ENCODE measurements at places on chromosomes 6 and 20.
A peak's percentile ranks its signal among the peaks of the same experiment; 100 is the strongest.

DNA sequence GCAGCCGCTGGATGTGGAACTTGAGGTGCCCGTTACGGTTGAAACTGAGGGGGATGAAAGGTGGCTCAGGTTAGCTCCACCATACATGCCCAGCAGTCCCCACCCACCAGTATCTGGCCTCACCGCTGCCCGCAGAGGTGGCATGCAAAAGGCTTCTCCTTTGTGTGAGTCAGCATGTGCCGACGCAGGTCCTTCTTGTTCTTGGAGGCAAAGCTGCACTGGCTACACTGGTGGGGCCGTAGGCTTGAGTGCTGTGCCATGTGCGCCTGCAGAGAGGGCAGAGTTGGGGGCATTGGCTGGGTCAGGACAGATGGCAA lies 15.8 kb downstream of the PCIF1 start:
- DNase-seq: no peak

- no peak for DNase-seq
Observed at GRCh38 chr6:29909985-29910384, 32.3 kb upstream of the HLA-A start.

GRCh38 chr6:16438718-16439591 lies 200.6 kb downstream of the GMPR start:
- peak; percentile 40 for DNase-seq

- no peak for DNase-seq
Observed at GRCh38 chr6:57324538-57324937, 7.1 kb downstream of the PRIM2 start.

DNA sequence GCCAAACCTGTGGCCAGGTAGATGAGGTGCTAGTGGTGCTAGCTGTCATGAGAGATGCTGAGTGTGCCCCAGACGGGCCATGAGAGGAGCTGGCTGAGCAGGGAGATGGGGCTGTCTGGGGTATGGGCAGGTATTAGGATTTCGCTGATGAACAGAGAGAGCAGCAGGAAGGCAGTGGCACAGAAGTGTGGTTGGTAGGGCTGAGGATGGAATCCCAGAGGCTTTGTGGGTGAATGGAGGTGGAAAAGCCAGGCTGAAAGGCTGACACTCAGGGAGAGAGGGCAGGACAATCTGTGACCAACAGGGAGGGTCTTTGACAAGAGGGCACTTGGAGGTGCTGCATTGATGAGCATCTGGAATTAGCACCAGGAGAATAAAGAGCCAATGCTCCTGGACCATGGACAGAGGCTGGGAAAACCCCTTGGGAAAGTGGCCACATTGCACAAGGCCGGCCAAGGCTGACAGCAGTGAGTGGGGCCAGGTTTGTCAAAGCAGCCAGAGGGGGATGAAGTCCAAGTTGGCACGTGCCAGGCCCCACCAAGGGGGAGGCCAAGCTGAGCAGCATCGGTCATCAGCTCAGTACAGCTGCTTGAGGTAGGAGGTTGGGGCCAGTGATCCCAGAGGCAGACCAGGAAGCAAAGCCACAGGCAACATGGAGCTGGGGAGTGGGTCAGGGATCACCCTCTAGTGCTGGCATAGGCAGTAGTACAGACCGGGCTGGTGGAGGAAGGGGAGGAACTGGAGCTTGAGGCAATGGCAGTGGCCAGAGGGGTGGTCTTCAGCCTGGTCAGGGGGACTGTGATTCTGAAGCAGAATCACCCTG lies 19.7 kb upstream of the SGK2 start:
- DNase-seq: no peak

- DNase-seq: no peak
Observed at GRCh38 chr6:12873691-12874090, 157.1 kb downstream of the PHACTR1 start.

GRCh38 chr6:87714093-87714842 lies 12.2 kb upstream of the AKIRIN2 start:
- no peak for DNase-seq

DNA sequence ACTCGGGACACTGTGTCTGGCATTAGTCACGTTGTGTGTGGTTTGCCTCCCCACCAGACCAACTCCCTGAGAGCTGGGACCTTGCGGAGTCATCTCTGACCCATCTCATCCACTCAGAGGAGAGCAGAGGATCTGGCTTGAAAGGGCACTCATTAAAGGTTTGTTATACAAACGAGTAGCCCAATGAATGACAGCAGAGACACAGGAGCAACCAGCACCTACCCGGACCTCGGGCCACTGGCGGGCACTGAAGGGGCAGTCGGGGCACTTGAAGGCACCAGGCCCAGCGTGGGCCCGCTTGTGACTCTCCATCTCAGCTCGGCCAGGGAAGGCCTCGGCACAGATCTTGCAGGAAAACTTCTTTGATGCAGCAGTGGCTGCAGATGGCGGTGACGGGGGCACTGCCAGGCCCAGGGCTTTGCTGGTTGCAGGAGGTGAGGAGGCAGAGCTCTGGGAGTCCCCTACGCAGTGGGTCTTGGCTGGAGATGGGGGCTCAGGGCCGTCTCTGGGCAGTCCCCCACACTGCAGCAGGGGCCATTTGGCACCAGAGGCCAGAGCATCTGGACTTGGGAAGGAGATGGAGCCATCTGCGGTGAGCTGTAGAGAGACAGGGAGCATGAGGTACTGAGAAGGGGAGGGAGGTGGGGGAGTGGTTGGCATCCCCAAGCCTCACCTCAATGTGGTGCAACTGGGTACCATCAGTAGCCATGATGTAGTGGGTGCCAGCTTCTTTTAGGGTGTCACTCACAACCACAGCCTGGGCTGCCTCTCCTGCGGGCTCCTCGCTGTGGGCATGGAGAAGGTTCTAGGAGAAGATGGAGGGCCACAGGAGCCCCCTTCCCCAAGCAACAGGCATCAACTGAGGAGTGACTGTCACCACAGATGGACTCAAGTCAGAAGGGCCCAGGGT lies 17.7 kb downstream of the PCIF1 start:
- DNase-seq: no peak

- DNase-seq: no peak
Observed at GRCh38 chr6:105192707-105193465, 13.1 kb upstream of the POPDC3 start.

- no peak for DNase-seq
Observed at GRCh38 chr6:18976966-18977365, 589.8 kb downstream of the RNF144B start.

- DNase-seq: no peak
Observed at GRCh38 chr20:39885975-39886649, 802.9 kb downstream of the MAFB start.

GRCh38 chr20:40965671-40966070 lies 63.0 kb upstream of the TOP1 start:
- DNase-seq: no peak

DNA sequence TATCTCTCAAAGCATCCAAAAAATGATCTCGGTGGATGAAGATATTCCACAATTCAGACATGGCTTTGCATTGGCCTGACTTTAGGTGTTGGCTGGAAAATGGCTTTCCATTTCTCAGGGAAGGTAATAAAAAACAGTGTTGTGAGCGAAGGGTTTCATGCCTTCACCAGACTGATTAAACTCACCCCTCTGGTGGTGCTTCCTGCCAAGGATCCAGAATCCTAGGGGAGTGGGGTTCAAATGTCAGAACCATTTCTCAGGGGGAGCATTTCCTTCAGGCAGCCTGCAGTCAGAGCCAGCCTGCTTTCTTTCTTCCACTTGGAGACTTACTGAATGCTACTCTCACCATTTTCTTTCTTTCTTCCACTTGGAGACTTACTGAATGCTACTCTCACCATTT lies 45.7 kb upstream of the SMIM28 start:
- DNase-seq: no peak

GRCh38 chr6:16731478-16732051 lies 29.7 kb downstream of the ATXN1 start:
- DNase-seq: no peak

GRCh38 chr20:51639206-51639832 lies 96.8 kb upstream of the NFATC2 start:
- peak; percentile 93 for DNase-seq

DNA sequence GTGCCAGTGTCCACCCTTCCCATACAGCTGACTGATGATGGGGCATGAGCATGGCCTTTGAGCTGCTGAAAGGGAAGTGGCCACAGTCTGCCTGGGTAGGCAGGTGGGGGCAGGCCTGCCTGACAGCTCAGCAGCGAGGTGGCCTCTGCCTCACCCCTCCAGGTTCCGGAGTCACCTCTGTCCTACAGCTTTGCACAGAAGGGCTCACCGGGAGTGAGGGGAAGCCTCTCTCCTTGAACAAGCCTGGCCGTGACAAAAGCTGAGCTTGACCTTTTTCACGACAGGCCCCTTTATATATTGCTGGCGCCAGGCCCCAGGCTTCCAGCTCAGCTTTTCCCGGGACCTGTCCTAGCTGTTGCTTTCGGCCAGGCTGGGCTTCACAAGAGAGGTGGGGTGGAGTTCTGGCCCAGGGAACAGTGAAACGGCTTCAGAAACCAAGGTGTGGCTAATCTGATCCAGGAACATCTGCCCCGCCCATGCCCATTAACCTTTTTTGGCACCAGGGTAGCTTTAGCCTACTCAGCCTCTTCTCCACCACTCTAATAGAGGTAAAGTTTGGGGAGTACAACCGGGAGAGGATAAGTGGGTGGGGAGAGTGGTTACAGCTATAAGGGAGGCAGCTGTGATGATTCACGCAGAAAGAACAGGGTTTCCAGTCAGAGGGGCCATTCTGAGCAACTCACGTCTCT lies 42.9 kb downstream of the C6orf132 start:
- DNase-seq: peak; percentile 55

GRCh38 chr6:3693831-3694230 lies 57.7 kb downstream of the PXDC1 start:
- DNase-seq: no peak

DNA sequence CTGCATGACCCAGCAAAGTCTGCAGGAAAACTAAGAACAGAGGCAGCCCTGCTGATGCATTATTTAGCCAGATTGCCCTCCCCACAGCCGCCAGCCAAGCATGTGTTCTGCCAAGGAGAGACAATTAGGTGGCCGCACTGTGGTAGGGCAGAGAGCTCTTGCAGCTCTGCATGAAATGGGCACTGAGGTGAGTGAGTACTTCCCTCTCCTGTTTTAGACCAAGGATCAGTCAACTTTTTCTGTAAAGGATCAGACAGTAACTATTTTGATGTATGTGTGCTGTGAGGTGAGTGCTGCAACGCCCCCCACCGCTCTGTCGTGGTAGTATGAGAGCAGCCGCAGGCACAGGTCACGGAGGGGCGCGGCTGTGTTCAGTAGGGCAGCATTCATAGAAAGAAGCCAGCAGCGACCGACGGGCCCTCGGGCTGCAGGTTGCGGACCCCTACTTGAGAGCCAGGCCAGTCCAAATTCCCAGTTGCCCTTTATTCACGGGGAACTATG lies 23.8 kb upstream of the FAM50B start:
- no peak for DNase-seq

DNA sequence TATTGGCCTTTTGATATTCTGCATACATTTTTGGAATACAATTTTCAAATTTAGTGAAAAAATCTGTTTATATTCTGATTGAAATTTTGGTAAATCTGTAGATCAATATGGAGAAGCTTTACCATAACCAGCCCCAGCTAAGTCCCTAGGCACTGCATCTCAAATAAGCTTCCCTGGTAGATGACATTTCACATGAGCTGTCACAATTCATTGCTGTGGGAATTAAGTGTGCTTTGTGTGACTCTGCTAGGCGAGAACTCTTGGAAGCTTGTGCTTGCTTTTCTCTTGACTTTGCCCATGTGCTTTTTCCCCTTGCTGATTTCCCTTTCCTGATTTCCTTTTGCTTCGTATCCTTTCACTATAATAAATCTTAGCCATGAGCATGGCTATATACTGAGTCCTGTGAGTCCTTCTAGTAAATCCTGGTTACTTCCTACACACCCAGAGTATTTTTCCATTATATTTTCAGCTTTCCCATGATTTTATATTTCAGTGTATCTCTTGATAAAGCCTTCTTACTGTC lies 166.5 kb upstream of the MMS22L start:
- no peak for DNase-seq

GRCh38 chr6:137638926-137639706 lies 144.9 kb upstream of the OLIG3 start:
- no peak for DNase-seq

- no peak for DNase-seq
Observed at GRCh38 chr6:150478656-150479545, 110.1 kb downstream of the IYD start.

- no peak for DNase-seq
Observed at GRCh38 chr6:47318236-47318989, 8.7 kb upstream of the TNFRSF21 start.

DNA sequence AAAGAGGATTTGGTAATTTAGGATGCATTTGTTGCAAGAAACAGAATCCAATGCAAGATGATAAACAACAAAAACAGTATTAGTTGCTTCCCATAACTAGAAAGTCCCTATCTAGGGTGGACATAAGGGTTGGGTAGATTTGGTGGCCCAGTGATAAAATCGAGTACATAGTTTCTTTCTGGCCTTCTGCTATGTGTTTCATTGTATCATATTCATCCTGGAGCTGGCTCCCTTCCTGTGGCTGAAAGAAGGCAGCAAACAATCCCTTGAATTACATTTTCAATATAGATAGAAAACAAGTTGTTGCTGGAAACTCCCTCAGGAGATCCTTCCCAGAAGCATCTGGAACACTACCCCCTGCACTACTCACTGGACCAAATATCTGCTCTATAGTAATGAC lies 135.1 kb downstream of the ID4 start:
- no peak for DNase-seq

GRCh38 chr6:119184008-119184648 lies 105.7 kb upstream of the FAM184A start:
- no peak for DNase-seq

DNA sequence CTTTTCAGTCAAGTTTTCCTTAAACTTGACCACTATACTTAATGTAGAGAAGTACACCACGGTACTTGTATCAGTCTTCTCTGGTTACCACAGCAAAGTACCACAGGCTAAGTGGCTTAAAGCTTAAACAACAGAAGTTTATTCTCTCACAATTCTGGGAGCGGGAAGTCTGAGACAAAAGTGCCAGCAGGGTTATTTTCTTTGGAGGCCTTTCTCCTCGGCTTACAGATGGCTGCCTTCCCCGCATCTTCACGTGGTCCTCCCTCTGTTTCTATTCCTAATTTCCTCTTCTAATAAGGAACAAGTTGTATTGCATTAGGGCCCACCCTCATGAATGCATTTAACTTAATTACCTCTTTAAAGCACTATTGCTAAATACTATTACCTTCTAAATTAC lies 258.0 kb downstream of the PLCB1 start:
- DNase-seq: no peak

DNA sequence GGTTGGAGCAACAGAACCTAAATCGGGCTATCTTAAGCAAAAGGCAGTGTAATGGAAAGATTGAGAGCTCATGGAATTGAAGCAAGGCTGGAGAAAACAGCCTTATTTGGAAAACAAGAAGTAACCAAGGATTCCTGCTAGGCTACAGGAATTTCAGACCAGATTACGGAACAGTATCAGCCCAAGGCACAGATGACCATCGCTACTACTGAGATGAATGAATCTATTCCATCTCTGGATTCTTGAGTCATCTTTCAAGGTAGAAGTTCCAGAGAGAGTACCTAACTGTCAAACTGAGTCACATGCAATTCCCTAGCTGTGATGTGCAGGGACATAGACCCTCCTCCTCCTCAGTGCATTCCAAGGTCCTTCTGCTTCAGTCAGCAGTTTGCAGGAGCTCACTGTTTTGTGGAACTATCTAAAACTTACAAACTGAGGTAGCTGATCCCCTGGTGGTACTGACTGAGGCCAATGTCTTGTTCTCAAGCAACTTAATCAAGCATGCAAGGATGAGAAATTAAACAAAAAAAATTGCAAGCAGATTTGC lies 62.0 kb upstream of the SMLR1 start:
- no peak for DNase-seq
